Activated CD4-positive, alpha-beta T cell treated with anti-CD3 and anti-CD28 coated beads, Interleukin-2, amount 10 ng/mL, durations not matched to agents 7 days and 5 days (primary cell): ENCODE measurements at places on chromosomes 2 and 18.
A peak's percentile ranks its signal among the peaks of the same experiment; 100 is the strongest.

GRCh38 chr2:121075641-121076497 is 209.1 kb downstream of the TFCP2L1 start:
- DNase-seq = no peak

DNA sequence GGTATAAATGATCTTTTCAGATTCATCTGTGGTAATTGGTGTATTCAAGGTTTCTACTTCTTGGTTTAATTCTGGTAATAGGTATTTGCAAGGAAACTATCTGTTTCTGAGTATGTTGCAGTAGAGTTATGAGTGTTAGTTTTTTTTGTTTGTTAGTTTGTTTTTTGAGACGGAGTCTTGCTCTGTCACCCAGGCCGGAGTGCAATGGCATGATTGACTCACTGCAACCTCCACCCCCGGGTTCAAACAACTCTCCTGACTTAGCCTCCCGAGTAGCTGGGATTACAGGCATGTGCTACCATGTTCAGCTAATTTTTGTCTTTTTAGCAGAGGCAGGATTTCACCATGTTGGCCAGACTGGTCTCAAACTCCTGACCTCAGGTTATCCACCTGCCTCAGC is 60.9 kb upstream of the IL1R2 start:
- no peak for DNase-seq

- DNase-seq = peak; percentile 15
Observed at GRCh38 chr2:238573065-238573778, 146.5 kb downstream of the ASB1 start.

- no peak for DNase-seq
Observed at GRCh38 chr2:164757934-164758695, 83.5 kb downstream of the COBLL1 start.

- no peak for DNase-seq
Observed at GRCh38 chr18:45334191-45334590, 281.1 kb upstream of the SLC14A2 start.

DNA sequence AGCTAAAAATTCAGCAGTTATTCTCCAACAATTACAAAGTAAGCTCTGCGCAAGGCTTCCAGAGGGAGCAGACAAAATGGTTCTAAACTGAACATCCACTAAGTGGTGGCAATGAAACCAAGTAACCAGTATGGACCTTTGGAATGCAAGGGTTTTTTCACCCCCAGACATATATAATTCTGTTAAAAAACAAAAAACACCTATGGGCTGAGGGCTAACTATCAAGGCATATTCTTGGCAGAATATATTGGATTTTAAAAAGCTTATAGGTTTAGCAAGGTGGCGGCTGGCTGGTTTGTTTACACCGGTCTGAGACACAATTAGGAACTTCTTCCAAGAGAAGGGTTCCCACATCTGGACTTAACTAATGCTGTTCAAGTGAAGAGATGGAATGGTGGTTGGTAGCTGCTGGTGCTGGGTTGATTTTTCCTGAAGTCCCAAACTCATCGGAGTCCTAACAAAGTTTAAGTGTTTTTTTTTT is 2.8 kb downstream of the ZFP36L2 start:
- no peak for DNase-seq

- DNase-seq = no peak
Observed at GRCh38 chr2:101912545-101912944, 79.2 kb upstream of the IL1R2 start.

DNA sequence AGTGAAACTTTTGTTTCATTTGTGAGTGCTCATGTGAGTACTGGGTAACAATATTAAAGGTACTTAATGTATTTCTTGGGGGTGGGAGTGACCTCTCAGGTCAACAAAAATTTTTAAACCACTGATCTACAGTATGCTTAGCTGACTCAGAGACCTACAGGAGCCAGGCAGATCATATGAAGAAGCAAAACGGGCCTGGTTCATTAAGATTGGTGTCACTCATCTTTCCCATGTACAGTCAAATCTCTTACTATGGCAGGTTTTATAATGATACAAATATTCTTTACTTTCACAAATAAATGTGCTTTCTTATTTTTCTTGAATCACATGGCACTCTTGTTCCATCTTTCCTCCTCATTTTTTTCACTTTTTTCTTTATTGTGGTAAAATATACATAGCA is 7.7 kb upstream of the TMSB10 start:
- no peak for DNase-seq

GRCh38 chr18:74803117-74803516 is 205.4 kb downstream of the ZNF407 start:
- DNase-seq = no peak

- DNase-seq = no peak
Observed at GRCh38 chr2:47177043-47177565, 22.0 kb upstream of the STPG4 start.

DNA sequence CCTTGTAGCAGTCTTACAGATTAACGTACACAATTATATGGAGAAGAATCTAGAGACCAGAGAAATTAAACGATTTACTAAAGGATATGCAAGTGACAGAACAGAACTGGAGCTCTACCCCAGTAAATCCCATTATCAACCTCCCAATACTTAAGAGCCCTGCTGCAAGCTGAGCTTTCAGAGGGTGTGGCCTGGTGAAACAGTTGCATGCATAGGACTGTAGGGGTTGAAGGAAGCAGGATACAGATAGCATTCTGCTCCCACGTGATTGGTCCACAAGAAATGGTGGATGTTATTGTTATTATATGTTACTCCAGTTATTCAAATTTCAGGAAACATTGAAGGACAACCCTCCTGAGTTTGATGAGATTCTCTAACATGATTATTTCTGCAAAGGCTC is 210.8 kb upstream of the THUMPD2 start:
- DNase-seq = no peak

- DNase-seq = no peak
Observed at GRCh38 chr2:8858264-8858663, 20.9 kb upstream of the KIDINS220 start.

DNA sequence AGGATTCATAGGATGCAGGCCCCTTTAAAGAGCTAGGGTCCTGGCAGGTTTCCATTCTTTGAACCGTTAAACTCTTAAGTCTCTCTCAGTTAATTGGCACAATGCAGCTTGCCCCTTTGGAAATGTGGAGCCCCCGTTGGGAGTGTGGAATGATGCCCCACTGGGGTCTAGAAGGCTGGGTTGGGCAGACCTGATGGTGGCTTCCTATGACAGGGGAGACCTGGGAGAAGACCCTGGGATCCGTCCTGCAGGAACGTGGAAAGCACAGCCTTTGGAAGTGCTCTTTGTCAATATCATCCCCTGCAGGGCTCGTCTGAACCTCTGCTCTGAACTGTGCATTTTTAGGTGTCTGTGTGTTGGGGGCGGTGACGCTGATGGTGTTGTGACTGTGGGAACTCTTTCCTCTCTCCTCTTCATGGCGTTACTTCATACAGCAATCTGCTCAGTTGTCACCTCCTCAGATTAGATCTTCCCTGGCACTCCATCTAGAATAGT is 190.6 kb downstream of the MYCN start:
- no peak for DNase-seq

GRCh38 chr2:43057742-43058725 is 168.4 kb downstream of the ZFP36L2 start:
- DNase-seq = no peak

GRCh38 chr2:1477196-1478040 is 64.2 kb downstream of the TPO start:
- DNase-seq = no peak

- no peak for DNase-seq
Observed at GRCh38 chr2:71796174-71796593, 342.8 kb downstream of the DYSF start.

- DNase-seq = peak; percentile 57
Observed at GRCh38 chr18:76490670-76491472, 4.2 kb downstream of the ZNF516 start.

DNA sequence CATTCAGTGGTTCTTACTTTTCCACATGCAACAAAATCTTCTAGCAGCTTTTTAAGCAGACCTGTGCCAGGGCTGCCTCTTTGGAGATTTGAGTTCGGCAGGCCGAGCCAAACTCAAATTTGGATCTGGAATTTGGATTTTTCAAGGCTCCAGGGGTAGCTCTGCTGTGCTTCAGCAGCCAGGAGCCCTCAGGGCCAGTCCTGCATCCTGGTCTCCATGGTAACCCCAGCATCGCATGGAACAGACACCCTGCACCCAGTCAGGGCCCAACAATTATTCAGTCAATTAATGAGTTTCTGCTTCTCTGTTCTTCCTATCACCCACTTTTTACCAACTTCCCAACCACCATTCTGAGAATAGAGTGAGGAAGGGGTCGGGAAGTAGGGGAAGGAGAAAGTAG is 30.0 kb downstream of the EN1 start:
- no peak for DNase-seq

DNA sequence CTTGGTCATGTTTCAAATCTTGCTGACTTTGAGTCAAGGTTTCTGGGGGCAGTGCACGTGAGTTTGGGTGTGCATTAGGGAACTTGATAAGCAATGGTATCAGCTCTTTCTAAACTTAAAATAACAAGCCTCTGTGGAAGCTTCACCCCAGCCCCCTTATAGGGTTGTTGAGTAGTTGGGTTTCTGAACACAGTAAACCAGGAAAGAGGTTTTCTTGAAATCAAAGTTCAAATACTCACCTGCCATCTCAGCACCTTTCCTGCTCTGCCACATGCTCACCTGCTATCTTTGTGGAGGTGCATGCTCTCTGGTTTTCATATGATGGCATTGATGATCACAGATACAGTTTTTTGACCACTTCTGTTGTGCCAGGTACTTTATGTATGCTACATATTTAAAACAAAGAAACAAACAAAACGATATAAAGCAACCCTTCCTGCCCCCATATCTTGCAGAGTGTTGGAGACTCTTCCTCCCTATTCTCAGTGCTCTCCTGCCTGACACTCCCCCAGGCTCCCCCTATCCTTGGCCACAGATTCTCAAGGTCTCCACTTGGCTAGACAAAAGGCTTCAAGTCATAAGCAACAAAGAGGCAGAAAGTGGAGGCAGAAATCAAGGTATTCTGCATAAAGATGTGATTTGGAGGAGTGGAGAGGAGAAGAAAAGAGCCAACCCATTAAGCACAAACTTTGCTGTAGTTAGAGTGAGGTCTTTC is 360.6 kb downstream of the CYRIA start:
- DNase-seq = no peak

GRCh38 chr2:36425608-36426355 is 70.2 kb downstream of the CRIM1 start:
- DNase-seq = no peak

DNA sequence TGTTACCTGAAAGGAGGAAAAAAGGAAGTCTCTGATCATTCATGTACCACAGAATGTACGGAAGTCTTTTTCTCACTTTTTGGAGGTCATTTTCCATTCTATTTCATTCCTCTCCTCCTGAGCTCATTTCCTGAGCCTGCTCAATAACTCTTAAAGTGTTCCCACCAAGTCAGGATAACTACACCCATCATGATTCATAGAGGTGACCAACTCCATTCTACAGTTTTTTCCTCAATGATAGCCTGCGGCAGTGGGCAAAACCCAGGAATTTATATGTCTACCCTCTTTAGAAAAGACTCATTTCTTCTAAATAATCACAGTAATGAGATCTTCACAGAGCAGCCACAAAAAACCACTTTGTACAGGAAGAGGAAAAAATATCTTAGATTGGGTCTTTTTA is 372.5 kb downstream of the RBM43 start:
- DNase-seq = no peak

- DNase-seq = no peak
Observed at GRCh38 chr2:56654936-56655335, 471.1 kb downstream of the CCDC85A start.

GRCh38 chr2:174035981-174036742 is 71.0 kb upstream of the SP3 start:
- DNase-seq = no peak

DNA sequence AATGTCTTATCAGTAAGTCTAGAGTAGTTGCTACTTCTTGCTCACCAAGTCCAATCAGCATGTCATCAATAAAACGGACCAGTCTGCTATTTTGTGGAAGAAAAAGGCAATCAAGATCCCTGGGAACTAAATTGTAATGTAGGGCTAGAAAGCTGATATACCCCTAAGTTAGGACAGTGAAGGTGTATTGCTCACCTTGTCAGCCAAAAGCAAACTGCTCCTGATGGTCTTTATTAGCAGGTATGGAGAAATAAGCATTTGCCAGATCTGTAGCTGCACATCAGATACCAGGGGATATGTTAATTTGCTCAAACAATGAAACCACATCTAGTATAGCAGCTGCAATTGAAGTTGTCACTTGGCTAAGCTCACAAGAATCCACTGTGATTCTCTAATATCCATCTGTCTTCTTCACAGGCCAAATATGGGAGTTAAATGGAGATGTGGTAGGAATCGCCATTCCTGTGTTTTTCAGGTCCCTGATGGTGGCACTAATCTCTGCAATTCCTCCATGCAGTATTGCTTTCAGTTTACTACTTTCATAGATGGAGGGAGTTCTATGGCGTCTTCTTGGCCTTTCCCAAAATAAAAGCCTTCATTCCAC is 75.0 kb downstream of the TMEM237 start:
- no peak for DNase-seq

- no peak for DNase-seq
Observed at GRCh38 chr2:27636766-27637165, 7.9 kb downstream of the GPN1 start.

DNA sequence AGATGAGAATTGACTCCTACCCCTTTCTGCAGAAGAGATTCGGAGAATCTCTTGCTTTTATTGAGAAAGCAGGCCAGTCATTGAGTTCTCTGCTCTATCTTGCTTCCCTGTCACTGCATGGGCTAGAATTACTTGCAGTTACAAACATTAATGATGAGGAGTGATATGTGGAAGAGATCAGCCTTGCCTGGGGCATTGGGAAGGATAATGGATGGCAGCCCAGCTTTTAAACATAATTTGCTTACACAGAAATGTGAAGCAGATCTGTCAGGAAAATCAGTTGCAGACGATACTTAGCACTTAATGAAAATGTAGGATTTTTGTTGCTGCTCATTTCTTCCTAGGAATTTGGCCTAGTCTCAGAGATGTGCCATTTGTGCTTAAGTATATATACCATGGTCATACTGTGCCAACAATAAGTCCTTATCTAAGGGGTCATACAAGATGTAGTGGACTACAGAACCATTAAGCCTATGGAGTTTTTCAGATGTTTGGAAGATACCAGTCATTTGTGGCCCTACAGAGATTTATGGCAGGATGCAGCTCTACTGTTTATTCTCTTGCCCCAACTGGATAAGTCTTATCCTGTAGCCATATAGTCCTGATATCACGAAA is 92.7 kb downstream of the XRCC5 start:
- DNase-seq = no peak

GRCh38 chr2:226883296-226883795 is 47.5 kb downstream of the RHBDD1 start:
- no peak for DNase-seq

DNA sequence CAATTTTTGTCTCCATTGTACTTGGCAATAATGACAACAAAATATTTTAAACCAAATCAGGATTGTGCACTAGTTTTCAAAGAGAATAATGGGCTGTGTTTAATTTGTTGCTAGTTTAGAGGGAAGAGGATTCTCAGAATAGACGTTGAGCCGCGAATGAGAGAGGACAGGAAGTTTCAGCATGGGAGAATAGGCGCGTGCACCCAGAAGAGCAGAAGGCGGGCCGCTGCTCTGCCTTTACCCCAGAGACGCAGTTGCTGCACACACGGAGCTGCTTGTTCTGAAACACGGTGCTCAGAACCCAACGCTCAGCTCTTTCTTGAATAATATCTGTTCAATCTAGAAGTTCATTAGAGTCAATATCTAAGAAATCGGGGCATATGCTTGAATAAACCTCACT is 223.4 kb downstream of the MYT1L start:
- no peak for DNase-seq
